ENCODE measurements at places on chromosomes 7 and 10.
A peak's percentile ranks its signal among the peaks of the same experiment; 100 is the strongest.

GRCh38 chr7:499853-500485 is 19.7 kb downstream of the PDGFA start:
- H3K4me1 ChIP-seq: peaks cover 6% of the 10 kb centered on the region
- H3K27ac ChIP-seq: no peak overlapping the region
- H3K4me3 ChIP-seq: no peak overlapping the region
- peaks cover 1% of the 10 kb centered on the region for H3K27me3 ChIP-seq
- no peak for DNase-seq

GRCh38 chr10:17428351-17429097 is 25.9 kb downstream of the ST8SIA6 start:
- peaks cover 63% of the 10 kb centered on the region for H3K4me1 ChIP-seq
- peak overlapping the region; percentile 89 for H3K27ac ChIP-seq
- peak; percentile 63 for DNase-seq
- no peaks in the 10 kb centered on the region for H3K27me3 ChIP-seq

GRCh38 chr10:91247360-91248111 is 27.1 kb downstream of the PCGF5 start:
- peaks cover 10% of the 10 kb centered on the region for H3K4me1 ChIP-seq
- H3K4me3 ChIP-seq: no peak overlapping the region
- no peaks in the 10 kb centered on the region for H3K27me3 ChIP-seq
- peaks cover 7% of the 10 kb centered on the region for H3K36me3 ChIP-seq
- no peak overlapping the region for H3K27ac ChIP-seq

GRCh38 chr7:139033346-139034114 is 2.3 kb downstream of the ZC3HAV1L start:
- no peak for DNase-seq
- no peak overlapping the region for H3K4me3 ChIP-seq
- H3K36me3 ChIP-seq: peaks cover 7% of the 10 kb centered on the region
- H3K4me1 ChIP-seq: peaks cover 4% of the 10 kb centered on the region

DNA sequence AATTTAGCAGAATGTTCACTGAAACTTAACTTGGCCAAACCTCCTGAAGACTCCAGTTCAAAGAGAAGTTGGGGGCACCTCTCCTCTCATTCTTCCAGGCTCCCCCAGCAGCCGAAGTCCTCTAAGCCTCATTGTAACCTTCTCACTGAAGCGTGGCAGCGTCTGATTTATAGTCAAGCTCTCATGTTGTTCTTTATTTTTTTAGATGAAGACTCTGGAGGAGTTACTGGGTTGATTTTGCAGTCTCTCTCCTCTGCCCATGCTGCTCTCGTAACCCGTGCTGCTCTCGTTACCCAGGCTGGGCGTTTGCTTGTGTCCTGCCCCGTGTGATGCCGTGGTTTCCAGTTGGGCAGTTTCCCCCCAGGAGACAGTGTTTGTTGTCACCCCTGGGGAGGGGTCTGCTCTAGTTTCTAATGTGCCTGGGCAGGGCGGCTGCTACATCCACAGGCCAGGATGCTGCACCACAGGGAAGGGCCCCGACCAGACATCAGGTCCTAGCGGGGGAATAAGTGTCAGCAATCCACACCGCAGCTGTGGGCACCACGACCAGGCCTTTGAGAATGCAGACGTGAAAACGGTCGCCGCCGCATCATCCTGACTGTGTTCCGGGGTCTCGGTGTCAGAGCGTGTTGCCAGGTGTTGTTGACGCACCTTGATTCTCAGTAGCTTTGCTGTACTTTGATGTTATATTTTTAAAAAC is 65.2 kb downstream of the WDR37 start:
- H3K4me3 ChIP-seq: no peak overlapping the region
- peaks cover 34% of the 10 kb centered on the region for H3K4me1 ChIP-seq
- DNase-seq: no peak
- peaks cover 71% of the 10 kb centered on the region for H3K36me3 ChIP-seq
- H3K27me3 ChIP-seq: no peaks in the 10 kb centered on the region

DNA sequence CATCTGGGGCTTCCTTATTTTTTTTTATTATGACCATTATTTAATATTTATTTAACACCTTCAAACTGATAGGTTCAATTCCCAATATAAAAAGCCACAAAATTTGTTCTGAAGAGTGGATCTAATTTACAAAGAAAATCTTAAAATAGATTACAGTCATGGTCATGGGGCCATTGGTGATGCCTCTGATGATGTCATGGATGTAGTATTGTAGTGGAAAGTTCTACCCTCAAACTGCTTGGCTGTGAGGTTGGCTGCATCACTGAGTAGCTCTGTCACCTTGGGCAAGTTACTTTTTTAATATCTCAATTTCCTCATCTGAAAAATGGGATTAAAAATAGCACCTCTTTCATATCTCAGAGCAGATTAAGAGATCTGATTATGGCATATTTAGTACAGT is 128.5 kb downstream of the DKK1 start:
- no peaks in the 10 kb centered on the region for H3K4me1 ChIP-seq
- H3K27me3 ChIP-seq: no peaks in the 10 kb centered on the region
- no peaks in the 10 kb centered on the region for H3K36me3 ChIP-seq
- H3K27ac ChIP-seq: no peak overlapping the region
- no peak overlapping the region for H3K4me3 ChIP-seq
- no peak for DNase-seq

All from central memory CD8-positive, alpha-beta T cell (primary cell).